ENCODE measurements at places on chromosomes 1 and 21. TPM values are rescaled to one million over a fixed set of nuclear protein-coding genes. Genes with fewer than 3 reads are reported as not detected.

GRCh38 chr1:20376880-20377494, 86.3 kb downstream of the VWA5B1 start:
- peak; percentile 66 for DNase-seq
- H3K4me1 ChIP-seq: no peaks in the 10 kb centered on the region
- peaks cover 38% of the 10 kb centered on the region for H3K27me3 ChIP-seq
- H3K27ac ChIP-seq: no peak overlapping the region

Gene KRTAP12-2
- total RNA-seq: not detected

- no peaks in the 10 kb centered on the region for H3K4me1 ChIP-seq
- no peak overlapping the region for H3K27ac ChIP-seq
- no peak overlapping the region for H3K4me3 ChIP-seq
- H3K27me3 ChIP-seq: no peaks in the 10 kb centered on the region
- H3K36me3 ChIP-seq: no peaks in the 10 kb centered on the region
Measured at GRCh38 chr1:56199061-56199460, 380.3 kb downstream of the PLPP3 start.

Gene THEM5
- not detected for total RNA-seq

DNA sequence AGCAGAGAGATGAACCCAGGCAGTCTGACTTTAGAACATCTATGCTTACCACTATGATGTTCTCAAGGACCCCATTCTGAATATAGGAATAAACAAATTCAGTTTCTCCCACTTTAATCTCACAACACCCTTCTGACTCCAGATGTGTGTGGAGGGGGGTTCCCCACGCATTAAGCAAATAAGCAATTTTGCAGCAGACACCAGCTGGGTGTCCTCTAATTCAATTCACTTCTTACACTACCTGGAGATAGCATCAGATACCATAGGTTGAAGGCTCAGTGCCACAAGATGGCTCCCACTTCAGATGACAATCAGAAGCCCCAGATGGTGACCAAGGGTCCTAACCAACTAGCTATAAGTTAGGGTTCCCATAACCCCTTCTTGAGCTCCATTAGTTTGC, 30.3 kb upstream of the CEP350 start:
- DNase-seq: no peak
- H3K4me3 ChIP-seq: no peak overlapping the region
- H3K36me3 ChIP-seq: peaks cover 11% of the 10 kb centered on the region
- H3K27me3 ChIP-seq: no peaks in the 10 kb centered on the region
- no peak overlapping the region for H3K27ac ChIP-seq

GRCh38 chr1:81424061-81424460, 376.7 kb upstream of the ADGRL2 start:
- no peak overlapping the region for H3K4me3 ChIP-seq
- H3K27me3 ChIP-seq: no peaks in the 10 kb centered on the region
- no peak overlapping the region for H3K27ac ChIP-seq

DNA sequence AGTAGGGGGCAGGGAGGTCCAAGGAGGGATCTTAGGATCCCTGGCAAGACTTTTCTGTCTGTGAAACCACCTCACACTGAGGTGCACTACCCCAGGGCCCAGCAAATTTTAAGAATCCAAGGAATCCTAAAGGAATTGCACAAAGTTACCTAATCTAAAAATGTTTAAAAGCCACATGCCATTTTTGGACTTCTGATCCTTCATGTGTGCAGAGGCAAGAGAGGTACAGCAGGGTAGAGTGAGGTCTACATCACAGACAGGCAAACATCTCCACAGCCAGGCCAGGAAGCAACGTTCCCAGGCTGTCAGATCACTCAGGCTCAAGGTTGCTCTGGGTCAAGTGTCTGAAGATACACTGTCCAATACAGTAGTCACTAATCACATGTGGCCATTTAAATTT, 324.6 kb upstream of the DUSP10 start:
- no peak overlapping the region for H3K27ac ChIP-seq
- H3K36me3 ChIP-seq: peaks cover 8% of the 10 kb centered on the region
- H3K4me3 ChIP-seq: no peak overlapping the region
- no peak for DNase-seq

Gene OLIG2
- total RNA-seq: not detected

DNA sequence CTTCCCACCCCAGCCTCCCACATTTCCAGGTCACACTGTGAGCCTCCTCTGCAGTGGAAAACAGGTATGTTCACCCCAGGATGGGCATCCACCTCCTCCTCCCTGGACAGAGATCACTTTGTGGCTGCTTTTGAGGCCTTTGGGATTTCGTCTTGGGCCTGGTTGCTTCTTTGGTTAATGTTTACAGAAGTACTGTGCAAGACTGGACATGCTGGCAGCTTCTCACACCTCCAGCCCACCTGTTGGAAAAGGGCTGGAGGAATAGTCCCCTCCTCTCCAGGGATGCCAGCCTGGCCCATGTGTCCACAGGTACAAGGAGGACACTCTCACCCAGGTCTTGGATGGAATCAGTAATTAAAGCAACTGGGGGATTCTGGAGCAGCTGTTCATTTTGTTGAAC, 56.1 kb downstream of the KAZN start:
- H3K4me3 ChIP-seq: no peak overlapping the region
- H3K36me3 ChIP-seq: no peaks in the 10 kb centered on the region
- H3K4me1 ChIP-seq: no peaks in the 10 kb centered on the region
- H3K27me3 ChIP-seq: peaks cover 7% of the 10 kb centered on the region
- DNase-seq: no peak

GRCh38 chr21:41338455-41338854, 21.9 kb downstream of the FAM3B start:
- no peaks in the 10 kb centered on the region for H3K4me1 ChIP-seq
- H3K36me3 ChIP-seq: peaks cover 12% of the 10 kb centered on the region
- peaks cover 34% of the 10 kb centered on the region for H3K27me3 ChIP-seq
- DNase-seq: no peak
- no peak overlapping the region for H3K27ac ChIP-seq
- H3K4me3 ChIP-seq: no peak overlapping the region

Measured in natural killer cell treated with Interleukin-12 subunit alpha and Interleukin-12 subunit beta and Interleukin-15 and Interleukin-18, amount 100 ng/mL, for 72 hours (primary cell).